Activated gamma-delta T cell treated with anti-CD3 and anti-CD28 coated beads, Interleukin-2, amount 50 U/mL, for 16 hours (primary cell): ENCODE measurements at places on chromosomes 1 and 21.

- DNase-seq: no peak
These were observed 61.3 kb downstream of the RHBG start for GRCh38 chr1:156430303-156430702.

DNA sequence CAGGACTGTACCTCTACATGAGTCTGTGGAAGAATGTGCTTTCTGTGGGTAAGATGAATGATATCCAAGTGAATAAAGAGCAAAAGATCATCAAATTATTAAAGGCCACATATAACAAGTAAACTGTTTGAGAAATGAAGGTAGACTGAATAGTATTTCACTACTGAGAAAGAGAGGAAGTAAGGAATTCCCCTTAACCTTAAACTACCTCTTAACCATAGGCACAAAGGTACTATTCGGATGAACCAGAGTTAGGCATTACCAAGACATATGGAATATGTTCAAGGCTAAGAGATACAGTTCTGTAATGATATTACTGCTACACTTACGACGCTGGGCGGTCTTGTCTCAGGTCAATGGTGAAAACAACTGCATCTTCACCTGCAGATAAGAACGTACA lies 25.5 kb downstream of the DCAF8 start:
- no peak for DNase-seq

- DNase-seq: no peak
These were observed 24.7 kb upstream of the HSD17B7 start for GRCh38 chr1:162765788-162766187.

DNA sequence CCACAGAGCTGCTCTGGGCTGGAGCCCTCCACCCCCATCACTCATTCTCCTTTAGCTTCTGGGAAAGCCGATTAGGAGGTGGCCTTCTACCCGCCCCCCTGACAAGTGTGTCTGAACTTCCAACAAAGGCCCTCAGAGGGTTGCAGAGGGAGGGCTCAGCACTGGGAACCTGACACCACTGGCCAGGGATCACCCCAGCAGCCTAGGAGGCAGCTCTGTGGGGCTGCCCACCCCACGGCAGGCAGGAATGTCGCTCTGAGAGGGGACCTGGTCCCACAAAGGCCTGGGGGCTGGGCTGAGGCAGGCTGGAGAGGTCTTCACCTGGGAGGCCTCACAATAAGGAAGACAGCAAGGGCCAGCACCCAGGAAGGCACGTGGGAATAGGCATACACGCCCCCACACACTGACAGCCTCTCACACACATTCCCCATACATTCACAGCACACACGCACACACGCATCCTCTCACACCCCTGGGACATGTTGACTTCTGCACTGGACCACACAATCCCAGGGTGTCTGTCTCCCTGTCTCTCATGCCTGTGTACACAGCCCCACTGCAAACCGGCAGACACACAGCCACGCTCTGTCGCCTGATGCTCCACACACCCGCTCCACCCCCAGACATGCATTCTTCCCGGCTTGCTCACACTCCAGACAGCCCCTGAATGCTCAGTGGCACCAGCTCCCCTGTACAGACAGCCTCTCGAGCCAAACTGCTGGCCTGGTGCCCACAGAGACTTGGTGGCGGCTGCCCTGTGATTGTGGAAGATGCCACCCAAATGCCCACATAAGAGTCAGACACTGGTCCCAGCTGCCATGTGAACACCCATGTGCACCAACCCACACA lies 30.7 kb downstream of the DMBX1 start:
- no peak for DNase-seq

DNA sequence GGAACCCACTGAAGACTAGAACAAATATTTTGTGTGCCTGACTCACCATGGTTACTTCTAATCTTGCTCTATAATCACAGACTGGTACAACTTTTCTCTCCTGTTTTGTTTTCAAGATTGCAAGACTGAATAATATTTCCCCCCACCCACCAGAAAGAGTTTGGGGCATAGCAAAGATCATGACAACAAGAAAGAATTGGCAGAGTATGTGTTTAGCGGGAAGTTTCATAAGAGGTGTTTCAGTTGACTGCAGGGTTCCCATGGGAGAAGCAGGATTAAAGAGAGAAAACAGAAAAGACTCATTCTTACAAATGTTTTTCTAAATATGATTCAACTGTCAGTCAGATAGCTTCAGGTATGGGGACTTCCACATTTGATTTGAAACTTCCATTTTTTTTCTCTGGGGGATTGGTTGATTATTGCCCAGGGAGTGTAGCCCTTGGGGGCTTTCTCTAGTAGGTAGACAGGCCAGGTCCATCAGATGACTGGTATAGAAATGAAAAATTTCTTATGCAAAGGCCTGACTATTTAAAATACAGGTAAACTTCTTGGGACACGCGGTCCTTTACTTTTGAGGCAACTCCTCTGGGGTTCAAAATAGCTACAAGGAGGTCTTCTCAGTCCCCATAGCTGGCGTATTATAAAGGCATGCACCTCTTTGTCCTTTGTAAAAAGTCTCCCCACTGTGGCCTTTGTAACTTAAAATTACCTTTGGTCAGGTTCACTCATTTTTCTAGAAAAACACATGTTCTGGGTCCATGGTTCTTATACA lies 13.9 kb downstream of the OR14I1 start:
- DNase-seq: no peak

- no peak for DNase-seq
These were observed 15.1 kb downstream of the PRMT2 start for GRCh38 chr21:46650476-46651098.

DNA sequence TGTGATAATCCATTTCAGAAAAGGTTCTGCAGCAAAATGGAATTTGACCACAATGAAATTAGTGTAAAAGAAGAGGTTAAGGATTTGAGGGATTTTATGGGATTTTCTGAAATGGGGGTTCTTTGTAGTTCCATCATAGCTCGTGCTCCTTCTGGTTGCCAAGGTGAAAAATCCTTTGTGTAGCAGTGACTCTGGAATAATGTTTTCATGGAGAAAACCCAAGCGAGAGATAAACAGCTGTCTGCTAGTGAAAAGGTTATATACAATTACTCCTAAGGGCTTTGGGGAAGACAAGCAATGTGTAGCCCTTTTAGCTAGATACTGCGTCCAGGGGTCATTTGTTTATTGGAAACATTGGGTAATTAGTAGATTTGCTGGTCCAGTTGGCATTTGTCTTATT lies 453.2 kb upstream of the DEPDC1 start:
- no peak for DNase-seq

DNA sequence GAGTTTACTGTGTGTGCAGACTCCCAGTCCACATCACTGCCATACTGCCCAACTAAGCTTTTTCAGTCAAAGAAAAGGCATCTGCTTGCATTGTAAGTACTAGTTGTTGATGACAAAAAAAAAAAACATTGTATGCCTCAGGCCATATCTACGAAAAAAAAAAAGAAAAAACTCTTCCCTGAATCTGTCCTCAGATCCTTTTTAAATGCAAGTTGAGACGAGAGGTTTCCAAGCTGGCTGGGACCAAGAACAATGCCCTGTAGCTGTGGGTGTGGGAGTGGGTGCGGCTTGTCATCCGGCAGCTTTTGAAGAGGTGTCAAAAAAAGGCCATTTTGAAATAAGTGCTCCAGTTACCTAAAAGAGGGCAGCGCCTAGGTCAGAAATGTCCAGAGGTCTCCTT lies 29.2 kb upstream of the HHAT start:
- no peak for DNase-seq

GRCh38 chr21:45780647-45781046 lies 137.1 kb downstream of the PCBP3 start:
- no peak for DNase-seq

GRCh38 chr1:36479505-36480051 lies 3.1 kb downstream of the CSF3R start:
- no peak for DNase-seq

DNA sequence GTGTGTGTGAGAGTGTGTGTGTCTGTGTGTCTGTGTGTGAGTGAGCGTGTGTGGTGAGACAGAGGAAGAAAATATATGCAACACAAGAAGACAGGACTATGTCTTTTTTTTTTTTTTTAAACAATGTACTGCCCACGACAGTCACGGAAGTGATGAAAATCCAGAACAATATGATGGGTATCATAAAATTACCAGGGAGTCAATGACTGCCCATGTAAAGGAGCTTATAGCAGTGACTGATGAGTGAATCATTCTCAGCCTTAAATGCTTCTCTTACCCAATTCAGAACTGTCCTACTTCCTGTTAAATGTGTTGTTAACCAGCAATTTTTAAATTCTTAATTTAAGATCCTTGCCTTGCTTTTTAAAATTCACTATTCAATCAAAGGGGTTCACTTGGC lies 46.6 kb downstream of the RGS7 start:
- no peak for DNase-seq

GRCh38 chr1:155860970-155861510 lies 1.7 kb downstream of the SYT11 start:
- no peak for DNase-seq

DNA sequence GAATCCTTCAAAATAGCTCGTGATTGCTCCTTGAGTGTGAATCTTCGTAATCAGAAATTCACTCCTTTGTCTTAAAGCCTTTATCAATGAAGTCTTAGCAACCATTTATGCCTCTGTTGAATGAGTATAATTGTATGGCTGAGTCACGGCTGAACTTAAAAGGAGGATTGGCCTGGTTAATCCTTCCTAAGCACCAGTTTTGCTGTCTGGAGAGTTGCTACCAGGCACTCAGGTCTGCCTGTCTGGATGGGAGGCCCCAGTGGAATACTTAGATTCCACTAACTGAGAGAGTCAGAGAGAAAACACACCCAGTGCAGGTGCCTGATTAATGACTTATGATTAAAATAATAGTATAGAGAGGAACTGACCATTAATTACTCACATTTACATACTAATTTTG lies 7.6 kb upstream of the HHAT start:
- DNase-seq: no peak

DNA sequence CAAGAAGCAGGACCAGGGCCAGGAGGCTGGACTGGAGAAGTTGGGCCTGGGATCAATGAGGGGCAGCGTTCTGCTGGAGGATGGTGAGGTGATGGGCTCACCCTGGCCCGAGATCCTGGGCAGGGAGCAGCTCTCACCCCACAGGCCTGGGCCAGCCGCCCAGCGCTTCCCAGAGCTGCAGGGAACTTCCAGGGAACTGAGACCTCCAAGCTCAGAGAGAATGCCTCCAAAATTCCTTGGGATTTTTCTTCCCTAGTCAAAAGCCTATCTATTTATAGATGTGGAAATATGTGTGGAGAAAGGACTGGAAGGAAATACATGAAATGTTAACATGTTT lies 121.2 kb downstream of the SPSB1 start:
- DNase-seq: no peak

DNA sequence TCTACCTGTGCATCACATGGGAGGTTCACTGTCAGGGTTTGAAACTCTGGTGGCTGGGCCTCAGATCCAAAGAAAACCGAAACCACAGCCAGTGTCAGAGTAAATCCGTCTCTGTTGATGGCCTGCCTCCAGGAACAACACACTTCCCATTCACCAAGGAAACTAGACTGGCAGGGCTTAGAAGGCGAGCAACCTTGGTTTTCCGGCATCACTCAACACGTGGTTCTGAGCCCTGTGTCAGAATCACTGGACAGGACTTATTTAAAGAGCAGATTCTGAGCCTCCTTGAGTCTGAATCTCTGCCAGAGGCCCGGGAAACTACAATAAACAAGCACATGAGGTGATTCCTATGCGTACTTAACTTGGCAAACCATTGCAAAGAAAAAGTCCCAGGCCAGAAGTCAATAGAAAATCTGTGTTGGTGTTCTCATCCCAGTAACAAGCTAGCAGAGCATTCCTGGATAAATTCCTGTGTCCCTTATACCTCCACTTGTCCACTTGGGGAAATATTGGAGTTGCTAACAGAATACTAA lies 70.0 kb downstream of the KCTD3 start:
- DNase-seq: no peak

- no peak for DNase-seq
These were observed 31.7 kb downstream of the RCSD1 start for GRCh38 chr1:167661527-167662426.
